ENCODE measurements at places on chromosomes 5 and 9. TPM values are rescaled to one million over a fixed set of nuclear protein-coding genes. Genes with fewer than 3 reads are reported as not detected.

The TOR4A gene
- 10.8 TPM for total RNA-seq

The TXNDC8 gene
- not detected for total RNA-seq

The MYOZ3 gene
- total RNA-seq = 5.5 TPM

The ROPN1L gene
- total RNA-seq = 0.77 TPM

The IL4 gene
- total RNA-seq = not detected

The BTNL3 gene
- total RNA-seq = not detected

DNA sequence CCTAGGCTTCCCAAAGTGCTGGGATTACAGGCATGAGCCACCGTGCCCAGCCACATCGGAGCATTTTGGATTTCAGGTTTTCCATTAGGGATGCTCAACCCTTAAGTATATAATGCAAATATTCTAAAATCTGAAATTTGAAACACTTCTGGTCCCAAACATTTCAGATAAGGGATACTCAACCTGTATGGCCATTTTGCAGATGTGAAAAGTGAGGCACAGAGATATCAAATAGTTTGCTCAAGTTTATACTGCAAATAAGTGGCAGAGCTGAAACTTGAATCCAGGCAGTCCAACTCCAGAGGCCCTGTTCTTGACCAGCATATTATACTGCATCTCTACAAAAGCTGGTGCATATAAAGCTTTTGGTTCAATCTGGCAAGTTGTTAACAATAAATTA, 2.4 kb downstream of the WDR31 start:
- no peak for DNase-seq
- H3K4me3 ChIP-seq = no peak overlapping the region
- no peaks in the 10 kb centered on the region for H3K27me3 ChIP-seq
- H3K4me1 ChIP-seq = no peaks in the 10 kb centered on the region

- DNase-seq = peak; percentile 63
- no peaks in the 10 kb centered on the region for H3K27me3 ChIP-seq
- no peak overlapping the region for H3K27ac ChIP-seq
- H3K36me3 ChIP-seq = no peaks in the 10 kb centered on the region
Observed at GRCh38 chr5:30539004-30539634, 654.4 kb upstream of the CDH6 start.

DNA sequence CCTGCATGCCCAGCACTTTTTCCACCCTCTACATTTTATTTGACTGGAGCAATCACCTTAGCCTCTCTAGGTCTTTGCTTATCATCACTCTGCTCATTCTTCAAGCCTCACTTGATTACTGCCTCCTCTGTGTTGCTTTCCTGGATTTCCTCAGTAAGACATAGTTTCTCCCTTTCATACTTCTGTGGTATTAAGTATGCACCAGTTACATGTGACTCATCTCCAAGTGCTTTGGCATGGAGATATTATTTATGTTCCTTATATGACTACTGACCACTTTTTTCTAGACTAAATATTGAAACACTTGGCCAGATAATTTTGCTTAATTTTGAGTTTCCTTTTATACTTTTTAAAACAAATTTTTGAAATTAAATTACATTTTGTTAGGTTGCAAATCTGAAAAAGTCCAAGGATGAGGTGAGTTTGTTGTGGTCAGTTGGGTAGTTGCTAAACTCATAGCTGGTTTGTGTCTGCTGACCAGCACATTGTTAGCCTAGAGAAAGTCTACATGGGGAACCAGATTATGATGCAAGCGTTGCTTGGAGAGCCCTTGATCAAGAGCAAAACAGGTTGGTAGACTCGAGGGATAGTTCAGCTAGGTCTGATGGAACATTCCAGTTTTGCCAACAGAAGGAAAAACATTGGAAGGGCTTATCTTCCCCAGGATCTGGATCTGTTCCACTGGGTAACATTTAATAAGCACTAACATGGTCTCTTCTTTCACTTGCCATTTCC, 140.2 kb downstream of the TMC1 start:
- H3K27me3 ChIP-seq = no peaks in the 10 kb centered on the region
- H3K27ac ChIP-seq = no peak overlapping the region
- peaks cover 16% of the 10 kb centered on the region for H3K4me1 ChIP-seq
- H3K4me3 ChIP-seq = no peak overlapping the region
- no peaks in the 10 kb centered on the region for H3K36me3 ChIP-seq

DNA sequence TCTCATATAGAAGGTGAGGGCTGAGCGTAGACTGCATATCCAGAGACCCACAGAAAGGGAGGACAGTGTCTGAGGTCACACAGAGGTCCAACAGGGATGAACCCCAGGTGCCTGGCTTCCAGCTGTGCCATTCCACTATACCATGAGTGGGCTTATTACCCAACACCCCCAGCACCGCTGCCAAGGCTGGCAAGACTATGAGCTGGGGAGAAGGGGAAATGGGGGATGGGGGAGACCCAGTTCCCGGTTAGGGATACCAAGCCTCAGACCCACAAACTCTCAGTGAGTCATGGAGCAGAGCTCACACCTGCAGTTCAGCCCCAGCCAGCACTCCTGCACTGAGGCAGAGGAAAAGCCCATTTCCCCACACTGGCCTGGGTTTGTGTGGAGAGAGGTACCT, 106.4 kb downstream of the PSD2 start:
- H3K36me3 ChIP-seq = no peaks in the 10 kb centered on the region
- H3K4me3 ChIP-seq = no peak overlapping the region
- peaks cover 63% of the 10 kb centered on the region for H3K27me3 ChIP-seq
- no peak overlapping the region for H3K27ac ChIP-seq

DNA sequence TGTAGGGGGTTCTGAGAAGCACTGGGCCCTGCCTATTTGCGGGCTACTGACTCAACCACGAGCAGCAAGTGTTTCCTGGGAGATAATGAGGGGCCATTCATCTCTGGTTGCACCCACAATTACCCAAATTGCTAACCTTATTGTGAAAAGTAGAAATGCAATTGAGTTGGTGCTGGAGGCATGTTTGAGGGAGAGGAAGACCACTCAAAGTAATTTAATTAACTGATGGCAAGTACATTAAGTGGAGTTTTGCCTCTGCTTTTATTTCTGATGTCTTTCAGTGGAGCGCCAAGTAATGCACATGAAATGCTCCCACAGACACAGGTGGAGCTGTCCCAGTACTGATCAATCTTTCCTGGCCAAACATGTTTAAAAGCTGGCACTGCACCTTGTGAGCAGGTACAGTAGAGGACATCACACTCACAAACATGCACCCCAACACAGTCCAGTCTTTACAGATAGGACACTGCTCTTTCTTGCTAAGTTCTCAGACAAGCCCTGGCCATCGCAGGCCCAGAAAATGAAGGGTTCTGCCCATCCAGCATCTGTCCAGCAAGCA, 195.4 kb downstream of the HSPA4 start:
- H3K27ac ChIP-seq = peak overlapping the region; percentile 12
- DNase-seq = no peak
- no peaks in the 10 kb centered on the region for H3K36me3 ChIP-seq
- peaks cover 27% of the 10 kb centered on the region for H3K4me1 ChIP-seq
- H3K4me3 ChIP-seq = no peak overlapping the region
- no peaks in the 10 kb centered on the region for H3K27me3 ChIP-seq

DNA sequence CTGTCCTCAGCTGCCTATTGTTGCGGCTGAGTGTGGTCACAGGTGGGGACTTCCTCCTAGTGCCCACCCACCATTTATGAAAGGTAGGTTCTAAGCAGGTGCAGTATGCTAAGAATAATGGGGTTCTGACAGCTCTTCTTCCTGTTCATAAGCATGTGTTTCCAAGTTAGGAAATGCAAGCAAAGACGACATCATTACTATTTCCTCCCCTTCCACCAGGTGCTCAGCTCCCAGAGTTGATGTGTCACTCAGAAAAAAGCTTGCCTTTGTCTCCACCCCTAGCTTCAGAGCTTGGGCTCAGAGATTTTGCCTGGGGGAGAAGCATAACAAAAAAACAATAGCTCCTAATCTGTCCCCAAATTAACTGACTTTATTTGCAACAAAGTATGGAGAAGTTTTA, 1076.7 kb downstream of the NR2F1-AS1 start:
- H3K36me3 ChIP-seq = no peaks in the 10 kb centered on the region
- no peaks in the 10 kb centered on the region for H3K4me1 ChIP-seq
- DNase-seq = no peak
- H3K27me3 ChIP-seq = no peaks in the 10 kb centered on the region

- H3K27ac ChIP-seq = no peak overlapping the region
- H3K4me1 ChIP-seq = no peaks in the 10 kb centered on the region
- no peaks in the 10 kb centered on the region for H3K36me3 ChIP-seq
- H3K4me3 ChIP-seq = no peak overlapping the region
Observed at GRCh38 chr5:53464722-53465121, 15.7 kb upstream of the FST start.

GRCh38 chr5:176166427-176166826, 71.8 kb upstream of the SIMC1 start:
- DNase-seq = no peak
- no peak overlapping the region for H3K27ac ChIP-seq
- no peaks in the 10 kb centered on the region for H3K27me3 ChIP-seq
- no peak overlapping the region for H3K4me3 ChIP-seq

GRCh38 chr9:96501633-96502538, 51.9 kb downstream of the HABP4 start:
- no peaks in the 10 kb centered on the region for H3K27me3 ChIP-seq
- H3K36me3 ChIP-seq = no peaks in the 10 kb centered on the region
- H3K4me1 ChIP-seq = no peaks in the 10 kb centered on the region
- no peak overlapping the region for H3K4me3 ChIP-seq
- no peak overlapping the region for H3K27ac ChIP-seq

DNA sequence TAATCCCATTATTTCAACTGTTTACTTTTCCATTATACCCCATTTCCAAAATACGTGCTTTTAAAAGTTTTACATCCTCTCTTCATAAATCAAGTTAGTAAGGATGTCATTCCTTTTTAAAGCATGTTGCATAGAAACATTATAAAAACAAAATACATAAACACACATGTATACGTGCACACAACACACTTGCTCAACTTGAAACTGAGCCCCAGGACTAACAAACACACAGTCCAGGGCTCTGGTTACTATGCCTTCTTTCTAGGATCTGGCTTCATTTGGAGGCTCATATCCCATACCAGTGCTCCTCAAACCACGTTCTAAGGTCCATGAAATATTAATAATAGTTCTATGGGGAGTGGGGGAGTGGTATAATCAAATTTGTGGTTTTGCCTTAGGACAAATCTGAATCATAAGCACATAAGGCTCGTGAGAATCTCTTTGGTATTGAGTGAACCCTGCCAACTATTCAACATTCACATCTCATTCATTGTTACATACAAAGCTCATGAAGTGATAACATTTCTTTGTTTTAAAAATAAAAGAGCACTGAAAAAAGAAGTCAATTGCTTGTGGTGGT, 55.2 kb downstream of the NFIB start:
- H3K27me3 ChIP-seq = no peaks in the 10 kb centered on the region

- peak; percentile 25 for DNase-seq
- no peak overlapping the region for H3K27ac ChIP-seq
- no peaks in the 10 kb centered on the region for H3K27me3 ChIP-seq
- no peaks in the 10 kb centered on the region for H3K4me1 ChIP-seq
- H3K4me3 ChIP-seq = no peak overlapping the region
- H3K36me3 ChIP-seq = no peaks in the 10 kb centered on the region
Observed at GRCh38 chr9:116437411-116438370, 249.4 kb upstream of the TRIM32 start.

DNA sequence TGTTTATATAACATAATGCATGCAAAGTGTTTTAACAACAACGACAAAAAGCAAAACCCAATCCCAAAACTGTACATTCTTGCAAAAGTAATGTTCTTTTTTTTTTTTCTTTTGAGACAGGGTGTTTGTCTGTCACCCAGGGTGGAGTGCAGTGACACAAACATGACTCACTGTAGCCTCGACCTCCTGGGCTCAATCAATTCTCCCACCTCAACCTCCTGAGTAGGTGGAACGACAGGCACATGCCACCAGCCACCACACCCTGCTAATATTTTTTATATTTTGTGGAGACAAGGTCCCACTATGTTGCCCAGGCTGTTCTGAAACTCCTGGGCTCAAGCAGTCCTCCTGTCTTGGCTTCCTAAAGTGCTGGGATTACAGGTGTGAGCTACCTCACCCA, 13.6 kb upstream of the HAVCR1 start:
- no peaks in the 10 kb centered on the region for H3K36me3 ChIP-seq
- no peaks in the 10 kb centered on the region for H3K27me3 ChIP-seq
- H3K27ac ChIP-seq = no peak overlapping the region
- no peak overlapping the region for H3K4me3 ChIP-seq
- H3K4me1 ChIP-seq = no peaks in the 10 kb centered on the region
- no peak for DNase-seq

DNA sequence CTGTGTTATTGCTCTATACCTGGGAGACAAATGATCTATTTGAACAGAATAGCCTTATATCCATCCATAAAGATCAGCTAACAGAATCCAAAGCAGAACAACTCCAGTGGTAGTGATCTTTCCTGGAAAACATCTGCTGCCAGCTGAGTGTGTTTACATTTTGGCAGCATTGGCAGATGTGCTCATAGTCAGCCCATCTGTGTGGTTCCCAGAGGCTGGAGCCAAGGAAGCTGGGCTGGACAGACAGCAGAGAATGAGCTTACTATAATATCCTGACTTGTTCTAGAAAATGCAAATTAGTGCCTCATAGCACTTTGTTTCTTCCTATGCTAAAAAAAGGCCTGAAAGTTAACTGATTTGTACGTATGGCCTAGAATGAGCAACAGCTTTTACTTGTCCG, 99.7 kb downstream of the ST8SIA4 start:
- H3K27ac ChIP-seq = no peak overlapping the region
- peak; percentile 32 for DNase-seq
- H3K4me1 ChIP-seq = no peaks in the 10 kb centered on the region
- no peaks in the 10 kb centered on the region for H3K27me3 ChIP-seq
- H3K4me3 ChIP-seq = no peak overlapping the region

DNA sequence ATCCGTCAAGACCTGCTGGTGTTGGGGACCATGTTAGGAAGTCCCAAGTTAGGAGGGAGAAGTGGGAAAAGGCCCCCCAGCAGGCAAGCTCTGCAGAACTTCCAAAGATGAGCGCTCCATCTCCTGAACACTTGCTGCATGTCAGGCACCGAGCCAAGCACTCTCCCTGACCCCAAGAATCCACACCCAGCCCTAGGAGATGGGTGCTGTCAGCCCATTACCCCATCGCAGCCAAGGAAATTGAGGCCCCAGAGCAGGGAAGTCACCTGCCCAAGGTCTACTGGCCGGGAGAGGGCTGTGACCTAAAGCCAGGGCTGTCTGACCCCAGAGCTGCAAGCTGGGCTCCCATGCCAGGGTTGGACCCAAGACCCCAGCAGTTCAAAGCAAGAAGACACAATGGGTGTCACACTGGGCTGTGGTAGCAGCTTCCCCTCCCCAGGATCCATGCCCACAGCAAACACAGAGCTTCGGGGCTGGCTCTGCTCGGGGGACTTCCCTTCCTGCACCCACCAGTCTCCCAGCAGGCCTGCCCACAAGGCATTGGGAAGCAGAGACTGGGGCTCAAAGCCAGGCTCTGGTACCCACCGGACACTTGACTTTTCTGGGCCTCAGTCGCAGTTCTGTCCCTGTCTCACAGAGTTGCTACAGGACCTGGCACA, 13.5 kb downstream of the EEIG1 start:
- no peak for DNase-seq
- peaks cover 40% of the 10 kb centered on the region for H3K4me1 ChIP-seq
- no peaks in the 10 kb centered on the region for H3K27me3 ChIP-seq

DNA sequence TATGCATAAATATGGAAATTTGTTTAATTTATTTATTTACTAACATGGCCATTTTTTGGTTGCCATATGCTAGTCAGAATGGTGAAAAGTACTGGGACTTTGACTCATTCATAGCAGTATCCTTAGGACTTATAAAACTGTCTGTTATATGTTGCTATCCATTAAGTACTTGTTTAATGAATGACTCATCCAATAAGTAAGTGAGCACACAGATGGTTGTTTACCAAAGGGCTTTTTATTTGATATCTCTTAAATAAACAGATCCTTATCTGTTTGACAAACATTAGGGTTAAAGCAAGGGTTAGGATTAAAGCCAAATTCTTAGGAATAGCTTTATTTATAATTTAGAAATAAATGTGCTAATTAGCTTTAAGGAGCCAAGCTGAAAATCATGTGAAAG, 183.4 kb downstream of the FBXO4 start:
- H3K27ac ChIP-seq = no peak overlapping the region
- no peaks in the 10 kb centered on the region for H3K36me3 ChIP-seq
- H3K4me1 ChIP-seq = no peaks in the 10 kb centered on the region
- H3K27me3 ChIP-seq = no peaks in the 10 kb centered on the region
- H3K4me3 ChIP-seq = no peak overlapping the region
- DNase-seq = no peak

All from astrocyte (in vitro differentiated cells and primary cell).